CD4-positive, alpha-beta T cell treated with Interleukin-15 for 1 hour (primary cell): ENCODE measurements at places on chromosomes 1 and 21.

DNA sequence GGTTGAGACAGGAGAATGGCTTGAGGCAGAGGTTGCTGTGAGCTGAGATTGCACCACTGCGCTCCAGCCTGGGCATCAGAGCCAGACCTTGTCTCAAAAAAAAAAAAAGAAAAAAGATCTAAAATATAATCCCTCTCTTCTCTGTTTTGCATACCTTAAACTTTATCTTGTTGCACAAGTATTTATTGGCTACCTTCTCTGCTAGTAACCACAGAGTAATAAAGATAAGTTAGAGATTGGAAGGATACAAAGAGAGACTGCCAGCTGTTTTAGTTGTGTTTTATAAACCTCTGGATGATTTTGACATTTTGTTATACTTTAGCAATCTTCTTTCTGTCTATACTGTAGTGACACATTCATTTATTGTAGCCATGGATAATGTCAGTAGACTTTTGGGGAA is 27.7 kb downstream of the AGO3 start:
- DNase-seq = no peak

GRCh38 chr1:10651793-10652192 is 144.7 kb downstream of the CASZ1 start:
- DNase-seq = no peak

GRCh38 chr21:31335957-31336738 is 7.9 kb downstream of the TIAM1 start:
- DNase-seq = no peak

- no peak for DNase-seq
These were observed 98.2 kb downstream of the EPHB2 start for GRCh38 chr1:22808676-22809483.

- DNase-seq = no peak
These were observed 25.5 kb downstream of the EVI5 start for GRCh38 chr1:92759361-92759760.

DNA sequence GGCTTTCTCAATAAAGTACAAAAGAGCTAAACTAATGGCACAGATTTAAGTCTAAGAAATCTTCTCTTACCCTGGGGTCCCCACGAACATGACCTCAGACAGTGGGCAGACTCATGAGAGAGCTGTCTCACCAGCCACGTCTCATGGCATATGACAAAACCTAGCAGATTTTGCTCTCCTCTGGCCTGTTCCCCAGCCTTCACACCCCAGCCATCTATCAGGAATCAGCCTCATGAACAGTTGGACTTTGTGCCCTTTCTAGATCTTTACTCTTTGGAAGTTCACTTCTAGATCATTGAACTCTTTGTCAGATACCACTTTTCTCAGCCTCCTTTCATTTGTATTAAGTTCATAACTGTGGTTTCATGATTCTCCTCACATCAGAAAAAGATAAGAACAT is 14.2 kb upstream of the HSD3B1 start:
- no peak for DNase-seq

- no peak for DNase-seq
These were observed 10.5 kb downstream of the FOXJ3 start for GRCh38 chr1:42324398-42325013.

DNA sequence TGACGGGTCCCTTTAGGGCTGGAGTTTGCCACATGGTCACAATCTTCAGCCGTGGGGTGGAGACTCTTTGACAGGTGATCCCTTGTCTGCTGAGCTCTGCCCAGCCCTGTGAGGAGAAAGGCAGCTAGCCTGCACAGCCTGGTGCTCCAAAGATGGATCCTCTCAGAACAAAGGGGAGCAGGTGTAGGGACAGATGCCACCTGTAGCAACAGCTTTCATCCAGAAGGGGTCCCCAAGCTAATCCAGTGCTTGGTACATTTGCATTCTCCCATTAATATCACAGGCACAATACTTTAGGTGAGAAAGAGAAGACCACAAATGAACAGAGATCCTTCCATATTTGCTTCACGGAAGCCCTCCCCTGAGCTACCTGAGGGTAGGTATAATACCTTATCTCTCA is 93.2 kb downstream of the CCDC185 start:
- DNase-seq = no peak

GRCh38 chr21:17709266-17709611 is 96.5 kb upstream of the BTG3 start:
- no peak for DNase-seq

- no peak for DNase-seq
These were observed 790.9 kb upstream of the NCAM2 start for GRCh38 chr21:20207335-20207734.

GRCh38 chr1:228781161-228781808 is 46.0 kb downstream of the RHOU start:
- no peak for DNase-seq

GRCh38 chr1:9871021-9871420 is 39.0 kb downstream of the CTNNBIP1 start:
- no peak for DNase-seq

DNA sequence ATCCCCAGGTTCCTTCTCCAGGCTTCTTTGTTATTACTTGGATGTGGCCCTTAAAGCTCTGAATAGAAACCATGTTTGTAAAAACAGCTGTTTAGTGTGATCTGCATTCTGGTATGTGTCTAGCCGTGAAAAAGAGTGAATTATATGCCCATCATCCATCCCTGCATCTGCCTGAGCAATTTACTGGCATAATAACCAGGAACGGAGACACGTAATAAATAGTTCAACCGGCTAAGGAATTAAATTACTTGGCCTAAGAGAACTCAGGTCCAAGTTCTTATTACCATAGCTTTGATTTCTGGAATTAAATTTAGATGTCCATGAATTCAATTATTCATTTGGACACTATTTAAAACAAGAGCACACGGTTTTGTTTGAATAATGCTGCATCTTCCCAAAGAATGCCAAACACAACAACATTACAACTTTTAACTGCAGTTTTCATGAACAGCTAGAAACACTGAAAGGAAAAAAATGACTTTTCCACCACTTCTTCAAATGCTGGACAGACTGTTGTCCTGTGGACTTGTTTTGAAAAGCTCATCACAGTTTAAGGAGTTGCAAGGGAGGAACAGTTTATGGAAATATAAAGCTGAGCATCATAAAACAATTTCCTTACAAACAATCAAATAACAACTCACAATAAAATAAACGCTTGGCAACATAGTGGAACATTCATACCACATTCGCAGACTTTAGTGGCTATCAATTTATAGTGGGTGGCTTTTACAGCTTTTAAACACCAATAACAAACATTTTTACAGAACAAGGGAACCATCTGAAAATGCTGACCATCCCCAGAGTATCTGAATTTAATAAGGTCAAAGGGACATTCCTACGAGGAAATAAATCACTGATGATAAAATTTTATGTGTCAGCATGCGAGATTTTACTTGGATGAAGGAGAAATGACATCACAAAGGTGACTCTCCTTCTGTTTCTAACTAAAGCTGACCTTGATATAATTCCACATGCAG is 144.7 kb downstream of the APP start:
- no peak for DNase-seq

DNA sequence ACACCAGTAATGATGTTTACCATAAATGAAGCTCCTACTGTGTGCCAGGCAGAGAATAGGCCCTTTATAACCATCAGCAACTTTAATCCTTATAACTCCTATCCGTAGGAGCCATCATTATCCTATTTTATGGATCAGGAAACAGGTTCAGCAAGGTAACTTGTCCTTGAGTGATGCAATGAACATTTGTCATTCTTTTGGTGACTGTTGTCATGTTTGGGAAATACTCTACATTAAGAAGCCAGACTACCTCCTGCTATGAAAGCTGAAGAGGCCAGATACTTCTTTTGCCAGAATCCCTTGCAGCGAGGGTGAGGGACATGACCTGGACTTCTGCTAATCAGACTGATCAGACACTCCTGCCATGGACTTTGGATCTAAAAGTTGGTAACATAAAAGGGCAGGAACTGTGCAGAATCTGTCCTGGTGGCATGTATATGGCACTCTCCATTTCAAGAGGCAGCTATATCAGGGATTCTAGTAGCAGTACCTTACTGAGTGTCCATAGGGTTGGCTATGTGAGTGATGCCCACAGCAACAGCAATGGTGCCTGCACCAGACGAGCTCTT is 33.1 kb upstream of the SRRM1 start:
- no peak for DNase-seq

GRCh38 chr1:169103002-169103401 is 3.5 kb upstream of the ATP1B1 start:
- no peak for DNase-seq

DNA sequence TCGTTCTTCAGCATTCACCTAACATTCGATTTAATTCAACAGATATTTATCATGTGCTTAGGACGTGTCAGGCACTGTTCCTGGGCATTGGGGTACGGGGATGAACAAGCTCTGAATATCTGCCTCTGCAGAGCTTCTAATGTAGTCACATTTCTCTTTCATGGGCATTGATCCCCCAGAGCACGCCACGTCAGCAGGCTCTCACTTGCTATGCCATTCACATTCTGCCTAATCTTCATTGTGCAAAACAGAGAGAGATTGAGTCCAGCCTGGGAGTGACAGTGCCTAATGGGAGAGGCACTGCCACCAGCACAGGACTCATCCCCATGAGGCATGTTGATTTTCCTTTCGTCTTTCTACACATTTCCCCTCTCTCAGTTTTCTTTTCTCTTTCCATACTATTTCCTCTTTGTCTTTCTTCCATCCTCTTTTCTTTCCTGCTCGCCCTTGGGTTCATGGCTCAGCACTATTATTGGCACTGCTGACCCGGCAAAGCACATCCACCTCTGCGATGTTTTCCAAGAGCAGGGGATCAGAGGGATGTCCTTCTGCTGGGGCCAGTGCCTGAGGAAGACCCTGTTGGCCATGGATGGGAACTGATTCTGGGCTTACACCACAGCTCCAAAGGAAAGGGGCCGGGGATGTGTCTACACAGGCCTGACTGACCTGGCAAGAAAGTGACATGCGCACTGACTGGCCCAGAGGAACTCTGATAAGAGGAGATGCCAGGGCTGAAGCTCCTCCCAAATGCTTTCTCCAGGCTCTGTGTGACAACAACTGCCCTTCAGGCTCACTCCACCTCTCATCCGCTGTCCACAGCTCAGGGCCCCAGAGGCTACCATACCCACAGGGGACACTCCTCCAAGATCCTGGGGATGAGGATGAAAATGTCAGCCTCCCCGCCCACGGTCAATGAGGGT is 195.9 kb downstream of the TOMM20 start:
- peak; percentile 30 for DNase-seq

DNA sequence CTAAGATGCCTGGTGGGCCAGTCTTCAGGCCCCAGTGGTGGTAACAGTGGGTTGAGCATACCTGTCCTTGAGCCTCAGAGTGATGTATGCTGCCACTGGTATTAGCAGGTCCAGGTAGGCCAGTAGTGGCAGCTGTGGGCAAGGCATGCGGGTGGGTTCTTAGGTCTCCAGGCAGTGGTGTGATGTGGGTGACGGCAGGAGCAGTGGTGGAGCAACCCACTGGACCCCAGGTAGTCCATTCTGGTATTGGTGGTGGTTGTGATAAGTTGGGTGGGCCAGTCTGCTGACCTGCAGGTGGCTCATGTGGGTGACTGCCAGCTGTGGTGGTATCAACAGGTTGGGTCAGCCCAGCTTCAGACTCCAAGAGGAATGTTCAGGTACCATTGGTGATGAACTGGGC is 165.0 kb upstream of the GORAB start:
- no peak for DNase-seq

DNA sequence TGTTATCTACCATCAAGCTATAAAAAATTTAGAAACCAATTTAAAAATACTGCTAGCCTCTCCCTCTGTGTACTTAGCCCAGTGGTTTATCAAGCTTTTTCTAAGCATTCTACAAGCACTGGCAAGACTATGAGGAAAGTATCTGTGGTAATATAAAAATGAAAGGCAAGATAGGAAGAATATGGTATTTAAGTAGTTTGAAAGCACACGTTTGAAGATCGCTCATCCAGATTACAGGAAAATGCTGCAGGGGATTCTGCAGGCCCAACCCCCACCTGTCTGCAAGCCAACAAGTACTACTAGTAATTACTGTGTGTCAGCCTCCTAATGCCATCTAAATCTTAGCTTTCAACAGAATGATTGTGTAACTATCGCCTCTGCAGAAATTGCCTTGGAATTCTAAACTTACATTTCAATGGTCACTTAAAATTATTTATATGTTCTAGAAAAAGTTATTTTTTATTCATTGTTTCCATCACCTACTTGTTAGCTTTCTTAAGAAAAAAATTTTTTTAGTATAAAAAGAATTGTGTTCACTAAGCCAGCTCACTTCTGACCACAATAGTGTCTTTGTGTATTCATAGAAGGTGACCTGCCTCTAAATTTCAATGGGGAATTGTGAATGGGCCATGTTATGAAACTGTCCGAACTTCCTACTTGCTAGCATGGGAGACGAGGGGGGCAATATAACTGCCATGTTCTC is 8.5 kb downstream of the ERRFI1 start:
- DNase-seq = no peak

- no peak for DNase-seq
These were observed 42.5 kb downstream of the EPRS1 start for GRCh38 chr1:220003610-220004299.

DNA sequence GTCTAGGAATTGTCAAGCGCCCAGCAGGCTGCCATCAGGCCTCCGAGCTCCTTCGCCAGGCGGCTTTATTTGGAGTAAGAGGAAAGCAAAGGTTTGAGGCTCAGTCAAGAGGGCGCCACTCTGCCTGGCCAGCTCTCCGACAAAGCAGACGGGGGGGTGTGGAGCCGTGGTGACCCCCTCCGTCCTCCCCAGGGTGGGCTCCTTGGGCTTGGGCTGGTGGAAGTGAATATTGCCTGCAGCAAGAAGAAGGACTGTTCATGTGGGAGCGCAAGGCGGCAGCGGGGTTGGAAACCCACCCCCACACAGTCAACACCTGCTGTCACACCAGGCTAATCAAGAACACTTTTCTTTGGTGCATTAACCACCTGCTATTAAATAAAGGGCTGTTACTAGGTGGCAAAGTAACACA is 14.6 kb downstream of the EPHX1 start:
- no peak for DNase-seq

GRCh38 chr21:39851002-39851618 is 16.1 kb upstream of the PCP4 start:
- DNase-seq = no peak

DNA sequence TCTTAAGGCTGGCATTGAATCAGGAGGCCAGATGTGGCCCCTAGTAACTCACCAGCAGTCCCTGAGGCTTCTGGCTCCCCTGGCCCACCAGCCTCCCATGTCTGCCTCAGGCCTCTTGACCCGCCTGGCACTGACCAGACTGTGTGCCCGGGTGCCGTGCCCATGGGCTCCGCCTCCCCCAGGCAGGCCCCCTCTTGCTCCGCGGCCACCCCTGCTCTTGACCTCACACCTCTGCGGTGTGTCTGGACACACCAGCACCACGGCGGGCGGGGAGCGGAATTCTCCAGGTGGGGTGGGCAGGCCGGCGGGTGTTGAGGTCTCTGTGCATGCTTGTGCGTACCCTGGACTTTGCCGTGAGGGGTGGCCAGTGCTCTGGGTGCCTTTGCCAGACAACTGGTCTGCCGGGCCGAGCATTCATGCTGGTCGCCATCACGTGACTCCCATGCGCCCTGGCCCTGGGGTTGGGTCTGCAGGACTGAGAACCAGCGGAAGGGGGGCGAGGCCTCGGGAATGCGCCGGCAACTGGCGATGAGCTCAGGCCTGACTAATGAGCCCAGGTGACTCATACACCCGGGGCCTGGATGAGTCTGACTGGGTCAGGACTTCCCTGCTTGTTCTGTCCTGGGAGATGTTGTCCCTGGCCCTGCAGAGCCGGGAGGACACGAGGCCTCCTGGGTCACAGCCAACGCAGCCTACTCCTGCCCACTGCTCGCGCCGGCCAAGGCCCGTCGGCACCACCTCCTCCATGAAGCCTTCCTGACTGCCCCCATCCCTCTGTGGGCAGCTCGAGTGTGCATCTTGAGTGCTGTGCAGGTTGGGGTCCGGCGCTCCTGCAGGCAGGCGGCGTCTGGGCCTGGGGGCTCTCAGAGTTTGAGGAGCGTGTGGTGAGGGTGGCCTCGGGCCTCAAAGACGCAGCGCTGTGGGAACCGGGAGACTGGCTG is 22.6 kb downstream of the COL18A1 start:
- DNase-seq = no peak
